Endothelial cell (in vitro differentiated cells): ENCODE measurements at places on chromosomes 7 and 10.
A peak's percentile ranks its signal among the peaks of the same experiment; 100 is the strongest.

DNA sequence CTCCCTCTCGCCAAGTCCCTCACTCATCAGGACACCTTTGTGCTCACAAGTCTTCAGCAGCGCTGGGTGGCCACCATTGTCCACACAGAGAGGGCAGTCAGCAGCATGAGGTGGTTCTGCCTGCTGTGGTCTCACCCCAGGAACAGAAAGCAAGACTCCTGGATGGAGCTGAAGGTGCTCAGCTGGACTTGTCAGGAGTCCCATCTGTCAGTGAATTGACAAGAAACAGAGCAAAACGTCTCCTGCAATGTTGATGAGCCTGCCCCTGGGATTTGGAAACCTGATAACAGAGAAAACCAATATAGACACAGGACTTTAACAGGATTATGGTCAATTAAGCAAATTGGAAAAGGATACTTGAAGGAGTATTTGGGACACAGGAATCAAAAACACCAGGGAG, 122.2 kb upstream of the PRSS58 start:
- no peak for DNase-seq

DNA sequence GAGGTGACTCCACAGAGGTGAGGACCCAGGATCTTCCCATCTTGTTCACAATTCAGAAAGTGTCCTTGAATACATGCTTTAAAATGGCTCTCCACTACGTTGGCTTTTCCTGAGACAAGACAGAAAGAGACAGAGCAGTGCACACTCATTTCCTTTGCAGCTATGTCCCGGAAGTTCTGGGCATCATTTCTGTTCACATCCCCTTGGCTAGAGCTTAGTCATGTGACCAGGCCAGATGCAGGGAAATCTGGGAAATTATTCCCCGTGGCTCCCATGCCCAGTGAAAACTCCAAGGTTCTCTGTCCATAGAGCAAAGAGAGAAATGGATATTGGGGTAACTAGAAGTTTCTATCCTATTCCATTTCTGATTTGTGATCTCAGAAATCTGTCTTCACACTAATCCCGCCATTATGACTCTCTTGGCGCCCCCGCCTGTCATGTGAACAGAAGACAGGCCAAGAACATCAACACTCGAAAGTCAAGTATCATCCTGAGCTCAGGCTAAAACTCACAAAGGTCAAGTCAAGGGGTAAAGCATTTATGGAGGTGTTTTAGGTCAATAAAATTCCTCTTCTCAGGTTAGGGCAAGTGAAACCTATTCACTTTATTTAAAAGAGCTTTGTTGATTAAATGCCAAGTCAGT, 251.4 kb upstream of the HABP2 start:
- peak; percentile 11 for DNase-seq

- no peak for DNase-seq
Measured at GRCh38 chr10:53597835-53598251, 825.3 kb upstream of the MBL2 start.

GRCh38 chr10:133379801-133380666, 972 bp downstream of the PAOX start:
- DNase-seq = no peak

DNA sequence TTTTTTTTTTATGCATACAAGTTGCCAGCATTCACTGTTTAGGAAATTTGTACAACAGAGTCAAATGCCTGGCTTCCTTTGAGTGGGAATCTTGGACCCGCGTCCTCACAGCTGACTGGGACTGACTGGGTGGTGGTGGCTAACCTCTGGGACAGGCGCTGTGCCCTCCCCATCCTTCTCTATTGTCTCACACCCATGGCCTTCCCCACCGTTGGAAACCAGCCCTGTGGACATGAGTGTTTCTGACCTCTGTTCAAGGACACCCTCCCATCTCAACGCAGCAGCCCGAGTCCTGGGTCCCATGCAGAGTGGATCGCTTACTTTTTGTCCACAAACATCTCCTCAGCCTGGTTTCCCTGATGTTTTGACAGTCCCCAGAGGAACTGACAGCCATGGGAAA, 125.1 kb upstream of the PPIF start:
- DNase-seq = no peak

DNA sequence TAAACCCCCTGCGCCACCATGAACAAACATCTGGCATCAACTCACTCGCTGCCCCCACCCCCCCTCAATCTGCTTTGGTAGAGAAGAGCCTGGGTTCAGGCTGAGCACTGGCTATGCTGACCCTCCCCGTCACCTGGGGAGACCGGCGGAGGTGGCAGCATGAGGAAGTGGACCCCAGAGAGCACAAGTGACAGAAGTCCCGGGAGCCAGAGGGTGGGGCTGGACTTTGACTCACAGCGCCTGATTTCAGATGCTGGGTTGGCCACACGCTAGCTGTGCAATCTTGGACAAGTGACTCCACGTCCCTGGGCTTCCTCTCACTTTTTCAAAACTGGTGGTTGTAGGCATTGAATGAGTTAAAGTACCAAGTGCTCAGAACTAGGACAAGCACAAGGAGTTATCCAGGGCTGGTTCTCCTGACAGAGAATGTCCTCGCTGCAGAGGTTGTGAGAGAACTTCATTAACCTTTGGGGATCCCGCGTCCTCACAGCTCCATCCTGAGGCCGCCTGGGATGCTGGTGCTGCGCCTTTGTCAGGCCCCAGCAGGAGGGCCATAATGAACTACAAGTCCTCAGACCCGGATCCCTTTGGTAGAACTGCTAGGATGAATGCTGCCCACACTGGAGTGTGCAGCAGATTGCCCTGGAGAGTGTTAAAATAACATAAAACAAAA, 48.8 kb upstream of the RASGEF1A start:
- DNase-seq = no peak

- no peak for DNase-seq
Measured at GRCh38 chr10:127399668-127400067, 149.4 kb upstream of the NPS start.

DNA sequence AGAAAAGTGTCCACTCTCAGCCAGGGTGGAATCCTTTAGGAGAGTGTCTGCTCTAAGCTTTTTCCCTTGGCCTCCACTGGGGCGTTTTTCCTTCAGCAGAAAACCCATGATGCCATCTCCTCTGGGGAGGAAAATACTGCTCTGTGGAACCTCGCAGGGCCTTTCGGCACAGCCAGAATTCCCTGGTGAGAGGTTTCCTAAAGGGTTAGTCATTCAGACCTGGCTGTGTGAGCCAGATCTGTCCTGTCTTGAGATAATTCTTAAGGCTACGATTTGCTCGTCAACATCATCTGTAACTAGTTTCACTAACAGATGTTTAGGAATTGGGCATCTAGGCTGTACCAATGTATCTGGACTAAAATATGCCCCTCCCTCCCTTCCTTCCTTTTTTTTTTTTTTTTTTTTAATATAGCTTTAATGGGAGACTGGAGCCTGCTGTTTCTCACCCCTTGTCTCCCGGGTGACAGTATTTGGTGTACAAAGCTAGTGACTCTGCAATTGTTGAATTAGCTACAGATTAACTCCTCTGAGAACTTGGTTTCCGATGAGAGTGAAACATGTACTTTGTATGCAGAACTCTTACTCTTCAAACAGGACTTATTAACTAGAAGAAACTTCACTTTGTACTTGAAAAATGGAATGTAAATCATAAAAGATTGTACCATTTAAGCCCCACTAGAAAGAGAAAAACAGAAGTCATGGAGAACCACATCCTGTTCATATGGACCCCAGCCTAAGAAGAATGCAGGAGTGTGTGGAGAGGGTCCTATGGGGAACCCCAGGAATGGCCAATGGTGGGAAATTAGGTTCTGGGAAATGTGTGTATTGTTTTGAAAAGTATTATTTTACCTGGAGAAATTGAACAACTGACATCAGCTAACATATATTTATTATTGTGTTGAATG, 230.9 kb downstream of the CAMK1D start:
- no peak for DNase-seq

DNA sequence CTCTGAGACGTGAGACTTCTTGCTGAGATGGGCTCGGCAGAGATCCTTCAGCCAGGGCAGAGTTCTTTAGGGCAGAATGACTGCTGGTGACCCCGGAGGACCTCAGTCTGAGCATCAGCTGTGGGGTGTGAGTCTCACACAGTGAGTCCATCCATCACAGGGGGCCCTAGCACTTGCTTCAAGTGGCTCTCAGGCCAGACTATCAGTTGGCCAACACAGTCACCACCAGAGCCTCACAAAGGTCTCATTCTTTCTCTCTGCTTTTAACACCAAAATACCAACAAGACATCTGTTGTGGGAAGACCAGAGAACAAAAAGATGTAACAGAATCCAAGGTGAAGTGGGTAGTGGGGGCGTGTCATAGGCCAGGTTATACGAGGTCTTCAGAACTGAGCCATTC, 345.6 kb upstream of the NRP1 start:
- no peak for DNase-seq

DNA sequence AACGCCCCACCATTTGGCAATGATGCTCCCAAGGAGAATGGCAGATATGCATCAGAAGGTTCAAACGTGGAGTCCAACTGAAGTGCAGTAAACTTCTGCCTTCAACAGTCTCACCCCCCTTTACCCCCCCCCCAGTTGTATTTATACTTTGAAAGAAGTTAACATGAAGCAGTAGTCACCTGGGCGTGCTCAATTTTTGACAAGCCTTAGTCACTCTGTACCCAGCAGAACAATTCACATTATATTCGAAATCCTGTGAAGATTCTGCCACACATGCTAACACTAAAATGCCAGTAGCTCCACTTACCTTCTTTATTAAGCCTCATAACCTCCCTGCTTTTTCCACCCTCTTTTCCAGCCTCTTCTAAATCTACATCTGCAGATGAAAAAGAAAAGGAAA, 894 bp downstream of the ATXN7L1 start:
- DNase-seq = no peak

DNA sequence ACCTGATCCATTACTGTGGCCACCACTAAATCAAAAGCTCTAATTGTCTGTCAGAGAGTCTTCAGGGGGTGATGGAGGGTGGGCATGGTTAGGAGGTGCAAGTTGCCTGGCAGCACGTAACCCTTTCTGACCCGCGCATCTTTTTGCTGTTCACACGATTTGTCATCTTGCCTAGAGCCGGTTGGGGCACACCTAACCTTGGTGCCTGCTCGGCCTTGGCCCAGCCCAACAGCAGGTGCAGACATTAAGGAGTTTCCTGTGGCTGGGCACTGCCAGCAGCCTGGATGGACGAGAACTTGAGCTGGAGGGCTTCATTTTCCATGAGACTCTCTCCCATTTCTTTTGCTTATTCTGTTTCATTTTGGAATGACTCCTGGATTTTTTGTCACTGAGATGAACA, 41.0 kb upstream of the PTF1A start:
- DNase-seq = no peak

DNA sequence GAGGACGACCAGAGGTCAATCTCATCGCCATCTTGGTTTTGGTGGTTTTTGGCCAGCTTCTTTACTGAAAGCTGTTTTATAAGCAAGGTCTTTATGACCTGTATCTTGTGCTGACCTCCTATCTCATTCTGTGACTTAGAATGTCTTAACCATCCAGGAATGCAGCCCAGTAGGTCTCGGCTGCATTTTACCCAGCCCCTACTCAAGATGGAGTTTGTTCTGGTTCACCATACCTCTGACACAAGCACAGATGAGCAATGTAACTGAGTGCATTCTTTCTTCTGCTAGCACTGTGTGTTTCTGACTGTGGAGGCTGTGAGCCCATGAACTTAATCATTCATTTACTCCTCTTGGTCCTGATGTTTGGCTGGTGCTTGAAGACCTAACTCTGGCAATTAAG, 794.5 kb upstream of the CELF2 start:
- no peak for DNase-seq

- DNase-seq = no peak
Measured at GRCh38 chr7:56110611-56111010, 4.3 kb upstream of the CHCHD2 start.

- no peak for DNase-seq
Measured at GRCh38 chr7:99975782-99976521, at the start of gene AZGP1. AZGP1 (minus strand) TSS chr7:99976031; CDS start chr7:99976020, 11 bp downstream.

DNA sequence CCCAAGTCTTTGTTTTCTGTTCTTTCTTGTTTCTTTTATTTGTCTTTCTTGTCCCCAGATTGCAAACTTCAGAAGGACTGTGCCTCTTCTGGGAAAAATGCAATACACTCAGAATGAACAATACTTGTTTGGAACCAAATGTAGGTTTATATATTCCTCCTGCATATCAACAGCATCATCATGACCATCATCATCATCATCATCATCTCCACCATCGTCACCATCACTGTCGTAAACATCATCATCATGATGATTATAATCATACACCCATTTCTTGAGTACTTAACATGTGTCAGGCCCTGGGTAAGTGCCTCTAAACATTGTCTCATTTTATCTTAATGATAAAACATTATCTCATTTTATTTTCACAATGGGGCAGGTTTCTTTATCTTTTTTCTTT, 476.8 kb downstream of the CCSER2 start:
- DNase-seq = no peak

GRCh38 chr7:64653721-64654401, 12.1 kb upstream of the ZNF107 start:
- DNase-seq = no peak

DNA sequence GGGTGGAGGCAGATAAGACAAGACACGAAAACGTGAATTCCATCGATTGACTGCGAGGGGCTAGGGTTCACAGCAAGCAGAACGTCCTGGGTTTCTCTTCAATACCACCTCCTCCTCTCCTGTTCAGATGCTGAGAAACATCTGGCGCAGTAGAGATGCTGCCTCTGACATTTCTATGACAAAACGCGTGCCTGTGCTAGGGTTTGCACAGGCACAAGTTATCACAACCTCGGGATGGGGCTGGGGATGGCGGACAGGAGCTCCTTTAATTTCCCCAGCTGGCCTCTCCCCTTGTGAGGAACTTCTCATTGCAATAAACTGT, 99.8 kb upstream of the SVIL start:
- no peak for DNase-seq

DNA sequence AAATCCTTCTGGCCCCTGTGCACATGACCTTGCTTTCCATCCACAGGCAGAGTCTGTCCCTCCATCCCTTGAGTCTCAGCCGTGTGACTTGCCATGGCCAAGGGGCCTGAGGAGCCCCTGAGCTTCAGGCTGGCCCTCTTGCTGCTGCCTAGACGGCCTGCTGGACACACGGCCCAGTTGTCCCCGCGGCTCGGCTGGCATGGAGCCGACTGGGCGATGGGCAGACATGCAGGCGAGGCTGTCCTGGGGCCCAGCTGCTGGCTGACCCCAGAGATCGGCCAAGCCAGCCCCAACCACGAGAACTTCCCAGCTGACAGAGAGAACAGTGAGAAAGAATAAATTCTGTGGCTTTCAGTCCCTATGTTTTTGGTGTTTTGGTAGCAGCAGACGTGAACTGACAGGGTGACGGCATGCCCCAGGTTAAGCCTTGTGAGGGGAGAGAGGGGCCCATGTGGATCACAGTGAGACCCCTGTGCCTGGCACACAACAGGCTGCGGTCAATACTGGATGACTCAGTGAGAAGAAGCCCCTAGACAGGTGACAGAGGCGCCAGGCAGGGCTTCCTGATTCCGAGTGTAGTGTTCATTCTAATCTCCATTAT, 11.7 kb downstream of the PRKAG2 start:
- no peak for DNase-seq

- no peak for DNase-seq
Measured at GRCh38 chr10:16904639-16905061, 87.4 kb upstream of the RSU1 start.
